BE2C (cell line): ENCODE measurements at places on chromosomes 16 and 17.

DNA sequence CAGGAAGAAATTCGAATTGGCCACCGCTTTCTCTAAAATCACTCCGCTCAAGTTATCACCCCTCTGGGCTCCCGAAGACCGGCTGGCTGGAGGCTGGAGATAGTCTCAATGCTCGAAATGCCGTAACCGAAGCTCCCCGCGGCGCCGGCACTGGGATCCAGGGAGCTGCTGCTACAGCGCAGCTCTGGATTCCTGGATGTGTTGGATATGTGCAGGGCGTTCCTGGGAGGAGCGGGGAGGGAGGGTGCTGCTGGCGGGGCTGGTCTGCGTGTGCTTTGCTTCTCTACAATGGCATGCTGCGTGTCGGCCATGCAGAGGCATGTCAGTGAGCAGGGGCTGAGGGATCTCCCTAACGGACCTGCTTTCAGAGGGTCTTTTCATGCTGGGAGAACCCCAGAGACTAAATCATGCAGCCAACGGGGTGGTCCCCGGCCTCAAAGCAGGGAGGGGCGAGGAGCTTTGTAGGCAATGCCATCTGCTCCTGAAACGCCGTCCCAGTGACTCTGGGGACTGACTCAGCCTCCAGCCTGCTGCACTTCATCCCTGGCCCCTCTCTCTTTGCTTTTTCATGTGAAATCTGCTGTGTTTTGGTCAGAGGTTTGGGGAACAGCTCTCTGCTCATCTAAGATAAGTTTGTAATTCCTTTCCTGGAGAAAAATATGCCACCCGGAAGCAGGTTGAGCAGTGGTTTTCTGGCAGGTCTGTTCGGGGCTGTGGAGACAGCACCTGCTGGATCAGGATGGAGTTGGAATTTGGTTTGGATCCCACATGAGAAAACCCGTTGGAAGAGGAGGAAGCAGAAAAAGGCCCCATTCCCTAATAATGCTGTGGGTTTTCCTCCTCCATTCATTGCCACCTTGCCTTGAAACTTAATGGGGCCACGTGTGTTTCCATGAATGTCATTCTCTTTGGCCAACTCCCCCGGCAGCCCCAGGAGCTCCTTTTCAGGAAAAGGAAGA lies 311.4 kb downstream of the SEC14L1 start:
- DNase-seq: peak; percentile 81

DNA sequence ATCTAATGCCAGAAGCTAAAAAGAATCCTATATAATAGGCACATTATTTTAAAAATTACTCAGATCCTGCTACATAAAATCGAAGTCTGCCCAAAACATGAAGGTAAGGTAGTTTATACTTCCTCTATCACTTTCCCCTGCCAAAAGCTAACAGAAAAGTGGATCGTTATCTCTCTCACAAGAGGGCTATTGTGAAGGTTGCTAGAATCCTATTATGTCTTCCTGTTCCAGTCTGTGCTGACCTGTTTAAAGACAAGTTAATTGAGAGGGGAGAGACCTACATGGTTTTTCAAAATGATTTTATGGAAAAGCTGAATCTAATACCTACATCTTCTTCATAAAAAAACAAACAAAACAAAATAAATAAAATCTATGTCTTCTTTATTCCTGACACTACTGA lies 1410.9 kb upstream of the CDH8 start:
- DNase-seq: no peak

GRCh38 chr17:75530837-75531720 lies 5.6 kb downstream of the LLGL2 start:
- DNase-seq: no peak

GRCh38 chr16:31712064-31712540 lies 161.5 kb upstream of the ZNF267 start:
- DNase-seq: no peak

DNA sequence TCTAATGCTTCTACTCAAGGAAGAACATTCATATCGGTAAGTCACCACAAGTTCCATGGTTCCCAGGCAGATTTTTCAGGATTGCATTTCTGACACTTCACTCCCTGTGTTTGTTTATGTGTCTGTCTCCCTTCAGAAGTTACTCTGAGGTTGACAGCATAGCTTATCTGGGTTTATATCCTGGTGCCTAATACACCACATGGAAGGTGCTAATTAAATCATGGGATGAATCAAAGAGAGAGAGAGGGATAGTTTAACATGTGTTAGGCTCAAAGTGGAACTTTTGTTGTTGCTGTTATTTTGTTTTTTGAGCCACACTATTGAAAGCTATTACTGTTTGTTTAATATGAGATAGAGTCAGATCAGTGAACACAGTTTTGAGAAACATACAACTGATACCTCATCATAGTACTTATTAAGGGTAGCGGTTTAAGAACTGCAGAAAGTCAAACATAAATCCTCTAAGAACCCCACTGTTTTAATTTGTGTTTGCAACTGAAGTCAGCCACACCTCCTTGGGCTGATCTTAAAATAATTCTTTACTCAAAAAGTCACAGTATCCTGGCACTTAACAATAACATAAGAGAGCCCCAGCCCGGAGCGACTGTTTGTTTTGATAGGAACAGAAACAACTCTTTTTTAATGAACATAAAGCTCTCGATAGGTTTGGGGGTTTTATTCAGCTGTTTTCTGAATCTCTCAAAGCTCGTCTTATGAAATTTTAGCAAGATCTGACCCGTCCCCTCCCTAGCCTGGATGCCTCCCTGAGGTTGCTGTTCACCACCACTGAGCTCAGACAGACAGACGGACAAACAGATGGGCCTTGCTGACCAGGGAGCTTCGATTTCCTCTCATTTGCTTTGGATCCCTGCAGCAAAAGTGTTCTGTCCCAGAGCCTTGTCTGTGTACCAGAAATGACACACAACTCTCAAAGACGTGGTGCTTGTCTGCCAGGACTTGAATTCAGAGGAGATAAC lies 98.3 kb upstream of the MYOCD start:
- no peak for DNase-seq

GRCh38 chr17:46719891-46720290 lies 98.6 kb downstream of the WNT3 start:
- DNase-seq: no peak

DNA sequence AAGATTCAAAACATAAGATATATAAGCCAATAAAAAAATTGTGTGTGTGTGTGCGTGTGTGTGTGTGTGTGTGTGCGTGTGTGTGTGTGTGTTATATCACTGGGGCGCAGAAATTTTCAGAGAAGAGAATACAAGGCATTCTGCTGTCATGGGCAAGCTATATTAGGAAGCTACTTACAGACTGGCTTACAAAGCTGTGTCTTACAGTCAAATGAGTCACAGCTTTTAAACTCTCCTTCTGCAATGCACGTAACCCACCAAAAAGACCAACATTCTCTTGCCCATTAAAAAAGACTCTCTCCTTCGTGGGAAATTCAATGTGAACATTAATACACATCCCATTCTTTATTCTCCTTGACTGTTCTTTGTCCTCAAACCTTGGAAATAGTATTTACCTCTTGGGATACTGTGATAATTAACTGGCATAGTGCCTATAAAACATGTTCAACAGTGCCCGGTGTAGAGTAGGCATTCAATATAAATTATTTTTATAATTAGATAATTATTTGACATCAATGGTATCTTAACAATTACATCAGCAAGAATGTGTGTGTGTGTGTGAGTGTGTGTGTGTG lies 860.4 kb upstream of the SOX9 start:
- no peak for DNase-seq

GRCh38 chr17:28744972-28745785 lies 1.4 kb downstream of the TRAF4 start:
- DNase-seq: peak; percentile 50

DNA sequence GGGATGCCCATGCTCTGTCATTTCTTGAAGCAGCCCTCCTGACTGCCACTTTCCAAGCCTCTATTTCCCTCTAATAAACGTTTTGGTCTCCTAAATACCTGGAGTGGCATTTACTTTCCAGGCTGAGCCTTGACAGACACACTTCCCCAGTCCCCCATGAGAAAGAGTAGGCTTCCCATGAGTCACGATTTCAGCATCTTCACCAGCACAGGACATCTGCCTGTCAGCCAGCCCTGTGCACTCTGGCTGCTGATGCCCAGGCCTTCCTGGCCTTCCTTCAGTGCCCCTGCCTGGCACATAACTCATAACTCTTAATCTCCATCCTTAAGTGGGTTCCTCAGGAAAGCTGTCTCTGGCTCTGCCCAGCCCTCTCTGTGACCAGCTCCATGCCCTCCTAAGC lies 30.8 kb upstream of the GAS7 start:
- no peak for DNase-seq

GRCh38 chr17:71976011-71976649 lies 144.7 kb upstream of the SOX9 start:
- DNase-seq: peak; percentile 51

GRCh38 chr16:50037662-50038220 lies 12.7 kb downstream of the CNEP1R1 start:
- no peak for DNase-seq

DNA sequence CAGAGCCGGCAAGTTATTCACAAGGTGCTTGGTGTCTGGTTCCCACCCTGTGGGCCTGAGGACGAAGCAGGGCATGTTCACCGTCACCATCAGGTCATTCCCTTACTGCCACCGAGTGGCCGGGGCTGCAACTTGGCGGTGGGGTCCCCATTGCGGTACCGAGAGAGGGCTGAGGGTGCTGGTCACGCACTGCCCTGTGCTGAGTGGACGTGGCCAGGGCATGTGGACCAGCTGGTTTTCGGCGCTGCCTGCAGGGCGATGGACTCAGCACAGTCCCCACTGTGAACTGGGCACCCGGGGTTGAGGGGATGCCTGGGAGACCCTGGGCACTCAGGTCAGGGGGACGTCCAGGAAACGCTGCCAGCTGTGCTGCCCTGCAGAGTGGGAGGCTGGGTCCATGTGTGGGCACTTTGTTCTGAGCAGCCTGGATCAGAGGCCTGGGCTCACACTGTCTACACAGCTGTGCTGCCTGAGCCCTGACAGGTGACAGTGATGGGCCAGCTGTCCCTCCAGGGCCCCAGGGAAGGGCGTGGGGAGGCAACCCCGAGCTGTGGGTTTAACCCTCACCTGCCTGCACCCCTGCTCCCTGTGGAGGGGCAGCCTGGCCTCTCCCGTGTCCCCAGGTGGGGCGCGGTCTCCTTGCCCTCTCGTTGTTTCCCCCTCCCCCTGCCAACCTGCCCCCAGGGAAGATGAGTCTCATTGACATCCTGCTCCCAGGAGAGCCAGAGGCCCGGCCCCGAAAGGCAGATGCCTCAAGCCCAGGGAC lies 39.3 kb upstream of the GNG13 start:
- DNase-seq: no peak

DNA sequence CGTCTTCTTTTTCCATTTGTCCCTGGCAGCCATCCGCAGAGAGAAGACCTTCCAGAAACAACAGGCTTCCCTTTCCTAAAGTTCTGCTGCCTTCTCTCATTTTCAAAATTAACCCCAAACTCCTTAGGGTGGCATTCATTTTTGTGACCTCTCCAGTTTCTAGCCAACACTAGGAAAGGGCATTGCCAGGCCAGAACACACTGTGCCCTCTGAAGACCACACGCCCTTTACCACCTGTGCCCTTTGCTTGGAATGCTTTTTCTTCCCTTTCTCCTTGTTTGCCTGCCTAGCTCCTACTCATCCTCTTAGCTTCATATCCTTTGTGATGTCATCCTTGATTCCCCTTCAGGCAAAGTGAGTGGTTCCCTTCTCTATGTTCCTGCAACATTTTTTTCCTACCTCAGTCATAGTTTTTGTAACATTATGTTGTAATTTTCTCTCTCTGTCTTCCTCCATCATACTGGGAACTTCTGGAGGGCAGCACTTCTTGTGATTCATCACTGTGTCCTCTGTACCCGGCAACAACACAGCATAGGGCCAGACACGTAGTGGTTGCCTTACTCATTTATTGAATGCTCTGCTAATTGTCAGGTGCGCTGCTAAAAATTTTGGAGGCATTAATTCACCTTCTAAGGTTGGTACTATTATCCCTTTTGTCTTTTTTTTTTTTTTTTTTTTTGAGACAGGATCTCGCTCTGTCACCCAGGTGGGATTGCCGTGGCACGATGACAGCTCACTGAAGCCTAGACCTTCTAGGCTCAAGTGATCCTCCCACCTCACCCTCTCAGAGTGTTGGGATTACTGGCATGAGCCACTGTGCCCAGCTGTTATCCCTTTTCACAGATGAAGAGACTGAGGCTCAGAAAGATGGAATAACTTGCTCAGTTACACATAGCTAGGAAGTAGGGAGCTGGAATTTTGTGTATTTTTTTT lies 1.0 kb downstream of the KAT8 start:
- no peak for DNase-seq

DNA sequence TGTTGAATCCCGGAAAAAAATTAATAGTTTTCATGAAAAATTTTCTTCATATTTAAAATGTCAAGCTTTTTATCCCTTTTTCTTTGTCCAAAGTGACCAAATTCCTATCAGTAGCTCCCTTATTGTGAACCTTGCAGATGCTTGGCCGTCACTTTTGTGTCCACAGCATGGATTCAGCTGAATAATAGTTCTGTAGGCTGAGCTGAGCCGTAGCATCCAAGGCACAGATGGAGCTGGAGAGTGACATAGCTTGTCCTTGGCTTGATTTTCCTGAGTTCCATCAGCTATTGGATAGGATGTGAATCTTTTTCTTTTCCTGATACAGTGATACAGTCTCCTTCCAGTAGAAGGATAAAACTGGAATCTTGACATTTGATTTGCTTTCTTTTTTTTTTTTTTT lies 3.6 kb downstream of the NUP85 start:
- no peak for DNase-seq

GRCh38 chr17:50130559-50131305 lies 772 bp upstream of the SAMD14 start:
- no peak for DNase-seq

- peak; percentile 31 for DNase-seq
These were observed 4.4 kb upstream of the SLC39A11 start for GRCh38 chr17:73096866-73097265.

GRCh38 chr17:42240201-42240600 lies 36.0 kb downstream of the STAT5B start:
- no peak for DNase-seq

DNA sequence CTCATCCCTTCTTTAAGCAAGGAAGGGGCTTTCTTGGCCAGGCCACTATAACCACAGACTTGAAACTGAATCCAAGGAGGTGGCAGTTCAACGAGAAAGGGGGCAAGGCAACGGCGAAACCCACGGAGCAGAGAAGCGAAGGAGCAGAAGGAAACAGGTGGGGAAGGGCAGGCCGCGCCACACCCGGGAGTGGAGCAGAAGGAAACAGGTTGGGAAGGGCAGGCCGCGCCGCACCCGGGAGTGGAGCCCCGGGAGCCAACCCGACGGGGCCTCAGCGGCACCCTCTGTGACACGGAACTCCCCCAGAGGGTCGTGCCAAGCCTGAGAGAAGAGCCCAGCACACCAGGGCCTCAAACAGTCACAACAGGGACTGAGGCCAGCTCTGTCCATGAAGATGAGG lies 20.3 kb downstream of the FANCA start:
- DNase-seq: no peak

GRCh38 chr17:48137656-48138055 lies 30.1 kb downstream of the SNX11 start:
- DNase-seq: no peak

- no peak for DNase-seq
These were observed 1.9 kb downstream of the CBX2 start for GRCh38 chr17:79779661-79780365.
